Activated naive CD4-positive, alpha-beta T cell treated with Interleukin-2 at 50 U/mL for 16 hours (primary cell): ENCODE measurements at places on chromosomes 16 and 17.

GRCh38 chr16:4604401-4604800 lies 10.3 kb downstream of the UBALD1 start:
- DNase-seq = no peak

DNA sequence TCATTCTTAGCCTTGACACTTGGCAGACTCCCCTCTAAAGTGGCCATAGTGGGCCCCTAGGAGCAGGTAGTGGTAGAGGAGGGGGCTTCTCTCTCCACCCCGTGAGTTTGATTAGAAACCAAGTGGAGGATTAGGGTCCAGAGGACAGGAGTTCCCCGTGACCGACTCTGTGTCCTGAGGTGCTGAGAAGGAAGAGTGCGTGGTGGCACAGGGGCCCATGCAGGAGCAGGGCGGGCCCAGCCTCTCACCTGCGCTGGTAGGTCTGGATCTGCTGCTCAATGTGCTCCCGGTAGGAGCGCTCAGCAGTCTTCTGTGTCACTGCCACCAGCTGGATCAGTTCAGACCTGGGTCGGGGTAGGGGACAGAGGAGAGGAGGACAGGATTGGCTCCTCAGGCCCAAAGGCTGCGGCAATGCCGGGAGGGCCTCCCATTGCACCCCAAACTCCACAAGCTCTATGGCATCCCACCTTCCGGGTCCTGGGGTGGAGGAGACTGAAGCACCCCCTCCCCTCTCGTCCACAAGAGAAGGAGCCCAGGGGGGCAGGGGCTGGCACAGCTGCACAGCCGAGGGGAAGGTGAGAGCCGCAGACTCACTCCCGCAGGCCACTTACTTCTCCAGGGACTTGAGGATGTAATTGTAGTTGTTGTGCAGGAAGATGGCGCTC lies 6.2 kb downstream of the ZACN start:
- DNase-seq = no peak

DNA sequence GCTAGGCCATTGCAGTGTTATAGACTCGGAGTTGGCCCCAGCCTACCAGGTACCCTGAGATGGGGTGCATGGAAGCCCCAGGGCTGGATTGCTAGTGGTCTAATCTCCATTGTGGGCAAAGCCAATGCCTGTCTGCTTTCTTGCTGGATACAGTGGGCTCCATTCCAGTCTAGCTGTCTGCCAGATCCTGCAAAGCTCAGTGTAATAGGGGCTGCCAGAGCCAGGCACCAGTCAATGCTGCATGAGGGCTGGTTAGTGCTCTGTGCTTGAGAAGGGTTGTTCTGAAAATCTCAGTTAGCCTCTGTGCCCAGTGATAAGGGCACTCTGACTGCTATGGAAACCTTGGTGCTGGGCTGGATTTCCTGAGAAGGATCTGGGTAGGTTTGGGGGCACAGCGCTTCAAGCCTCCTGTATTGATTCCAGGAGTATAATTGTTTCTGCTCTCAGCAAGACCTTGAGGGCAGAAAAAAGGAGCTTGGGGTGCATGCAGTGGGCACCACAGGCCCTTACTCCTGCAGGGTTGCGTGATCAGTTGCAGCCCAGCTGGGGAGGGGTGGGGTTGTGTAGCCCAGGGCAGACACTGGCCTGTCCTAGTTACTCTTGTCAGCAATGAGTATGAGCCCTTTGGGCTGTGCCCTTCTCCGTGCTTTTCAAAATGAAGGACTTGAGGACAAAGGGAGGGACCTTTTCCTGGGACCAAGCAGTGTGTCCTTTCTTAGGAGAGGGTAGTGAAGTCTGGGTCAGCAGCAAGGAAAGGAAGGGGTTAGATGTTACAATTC lies 19.0 kb downstream of the SMPD3 start:
- no peak for DNase-seq

GRCh38 chr17:49851387-49852291 lies 3.8 kb upstream of the TAC4 start:
- DNase-seq = peak; percentile 71

DNA sequence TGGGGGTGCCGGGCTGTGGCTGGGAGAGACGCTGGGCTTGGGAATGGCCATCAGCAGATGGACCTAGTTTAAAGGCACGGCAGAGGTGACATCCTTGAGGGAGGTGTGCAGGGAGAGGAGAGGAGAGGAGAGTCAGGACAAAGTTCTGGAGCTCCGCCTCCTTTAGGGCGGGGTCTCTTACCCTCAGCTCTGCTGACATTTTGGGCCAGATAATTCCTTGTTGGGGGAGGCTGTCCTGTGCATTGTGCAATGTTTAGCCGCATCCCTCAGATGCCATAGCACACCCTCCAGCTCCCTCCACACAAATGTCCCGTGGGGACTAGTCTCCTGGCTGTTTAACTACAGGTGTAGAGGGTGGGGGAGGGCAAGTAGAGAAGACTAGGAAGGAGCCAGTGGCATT lies 48.3 kb downstream of the ARHGAP23 start:
- no peak for DNase-seq

GRCh38 chr16:81831722-81832126 lies 52.6 kb downstream of the PLCG2 start:
- DNase-seq = peak; percentile 4

DNA sequence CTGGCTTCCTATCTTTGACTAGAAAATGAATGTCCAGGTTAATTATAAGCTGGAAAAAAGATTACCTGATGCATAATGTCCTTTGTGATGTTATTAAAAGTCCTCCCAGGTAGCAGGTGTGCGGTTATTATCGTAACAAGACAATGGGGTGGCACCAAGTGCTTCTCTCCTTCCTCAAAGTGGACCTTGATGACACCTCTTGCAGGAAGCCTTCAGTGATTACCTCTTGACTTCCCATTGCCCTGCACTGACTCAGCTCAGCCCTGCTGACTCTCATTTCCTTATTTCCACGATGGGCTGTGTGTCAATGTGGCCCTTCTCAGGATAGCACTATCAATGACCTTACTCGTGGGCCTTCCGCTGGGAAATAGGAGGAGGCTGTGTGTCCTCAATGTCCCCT lies 477.4 kb upstream of the CCL2 start:
- DNase-seq = no peak

- DNase-seq = no peak
Measured at GRCh38 chr16:50208460-50208931, 55.4 kb downstream of the TENT4B start.

DNA sequence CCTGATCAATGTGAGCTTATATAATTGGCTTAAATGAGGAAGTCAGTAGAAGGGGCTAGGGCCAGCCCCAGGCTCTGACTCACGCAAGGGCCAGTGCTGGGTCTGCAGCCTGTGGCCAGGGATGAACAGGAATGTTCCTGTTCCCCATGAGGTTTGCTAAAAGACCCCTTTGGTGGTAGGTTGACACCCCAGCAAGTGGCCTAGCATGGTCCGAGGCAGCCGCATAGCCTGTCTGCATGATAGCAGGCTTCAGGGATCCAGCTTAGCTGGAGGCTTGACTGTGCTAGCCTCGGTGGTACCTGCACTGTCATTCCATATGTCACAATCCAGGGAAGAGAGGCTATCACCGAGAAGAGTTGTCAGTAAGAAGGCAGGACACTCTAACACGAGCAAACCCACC lies 23.5 kb downstream of the TRIM25 start:
- DNase-seq = no peak

DNA sequence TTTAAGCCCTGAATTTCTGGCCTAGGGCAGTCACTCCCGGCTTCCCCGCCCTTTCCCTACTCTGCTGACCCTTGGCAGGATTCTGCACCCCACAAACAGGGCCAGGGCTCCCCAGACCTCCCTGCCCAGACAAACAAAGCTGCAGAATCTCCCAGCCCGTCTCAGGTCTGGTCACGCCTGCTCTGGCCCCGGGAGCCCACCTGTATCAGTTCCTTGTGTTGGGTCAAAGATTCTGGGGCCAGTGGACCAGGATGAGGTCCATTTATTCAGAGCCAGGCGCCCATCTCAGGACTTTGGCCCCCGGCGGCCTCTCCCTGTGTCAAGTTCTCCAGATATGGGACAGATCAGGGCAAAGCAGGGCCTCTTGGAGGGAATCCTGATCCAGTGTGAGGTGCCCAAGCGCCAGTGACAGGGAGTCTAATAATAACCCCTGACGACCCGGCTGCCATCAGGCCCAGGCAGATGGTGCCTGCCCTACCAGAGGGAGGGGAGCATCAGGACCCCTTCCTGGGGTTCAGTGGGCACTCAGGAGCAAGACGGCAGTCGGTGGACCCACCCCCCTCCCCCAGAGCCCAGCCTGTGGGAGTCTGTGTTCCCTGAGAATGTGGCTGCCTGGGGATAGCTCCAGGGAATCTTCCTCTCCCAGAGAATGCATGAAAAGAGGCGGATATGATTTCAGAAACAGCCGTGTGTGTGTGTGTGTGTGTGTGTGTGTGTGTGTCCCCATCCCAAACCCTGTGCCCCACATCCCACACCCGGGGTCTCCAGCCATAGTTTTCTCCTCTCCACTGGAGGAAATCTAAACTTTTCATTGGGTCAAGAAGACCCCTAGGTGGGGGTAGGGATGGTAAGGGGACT lies 1.3 kb downstream of the TTYH2 start:
- DNase-seq = no peak

- DNase-seq = no peak
Measured at GRCh38 chr16:56340416-56340815, 84.9 kb downstream of the AMFR start.

DNA sequence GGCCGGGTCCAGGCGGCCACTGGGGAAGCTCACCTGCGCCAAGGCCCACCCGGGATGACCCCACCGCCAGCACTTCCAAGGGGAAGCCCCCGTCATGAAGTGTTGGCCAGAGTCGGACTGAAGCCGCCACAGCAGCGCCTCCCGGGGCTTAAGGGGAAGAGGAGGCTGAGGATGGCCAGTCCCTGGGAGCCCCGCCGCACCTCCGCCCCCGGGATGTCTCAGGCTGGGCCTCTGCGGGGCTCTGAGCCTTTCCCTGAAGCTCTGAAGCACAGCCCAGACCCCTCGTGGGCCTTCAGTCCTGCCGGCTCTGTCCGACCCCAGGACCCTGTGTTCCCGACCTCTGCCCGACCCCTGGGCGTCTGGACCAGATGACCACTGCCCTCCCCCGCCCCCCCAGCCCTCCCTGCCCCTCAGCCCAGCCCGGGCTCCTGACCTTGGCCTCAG lies 42.8 kb upstream of the ACSF3 start:
- DNase-seq = no peak

DNA sequence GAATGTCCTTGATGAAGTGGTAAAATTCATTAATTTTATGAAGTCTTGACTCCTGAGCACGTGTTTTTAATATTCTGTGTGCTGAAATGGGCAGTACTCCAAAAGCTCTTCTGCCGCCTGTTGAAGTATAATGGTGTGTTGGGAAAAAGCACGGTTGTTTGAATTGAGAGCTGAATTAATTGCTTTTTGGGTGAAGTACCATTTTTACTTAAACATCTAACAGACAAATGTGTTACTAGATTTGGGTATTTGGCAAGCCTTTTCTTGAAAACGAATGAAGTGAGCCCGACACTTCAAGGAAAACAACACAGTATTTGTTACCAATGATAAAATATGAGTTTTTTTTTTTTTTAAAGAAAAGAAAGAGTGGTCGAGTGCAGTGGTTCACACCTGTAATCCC lies 22.5 kb downstream of the WWP2 start:
- DNase-seq = no peak
